Stimulated activated CD4-positive, alpha-beta T cell treated with anti-CD3 and anti-CD28 coated beads, Interleukin-1b, Interleukin-23, amount 100 ng/mL, for 4 hours (primary cell): ENCODE measurements at places on chromosomes 13 and 19.
A peak's percentile ranks its signal among the peaks of the same experiment; 100 is the strongest.

DNA sequence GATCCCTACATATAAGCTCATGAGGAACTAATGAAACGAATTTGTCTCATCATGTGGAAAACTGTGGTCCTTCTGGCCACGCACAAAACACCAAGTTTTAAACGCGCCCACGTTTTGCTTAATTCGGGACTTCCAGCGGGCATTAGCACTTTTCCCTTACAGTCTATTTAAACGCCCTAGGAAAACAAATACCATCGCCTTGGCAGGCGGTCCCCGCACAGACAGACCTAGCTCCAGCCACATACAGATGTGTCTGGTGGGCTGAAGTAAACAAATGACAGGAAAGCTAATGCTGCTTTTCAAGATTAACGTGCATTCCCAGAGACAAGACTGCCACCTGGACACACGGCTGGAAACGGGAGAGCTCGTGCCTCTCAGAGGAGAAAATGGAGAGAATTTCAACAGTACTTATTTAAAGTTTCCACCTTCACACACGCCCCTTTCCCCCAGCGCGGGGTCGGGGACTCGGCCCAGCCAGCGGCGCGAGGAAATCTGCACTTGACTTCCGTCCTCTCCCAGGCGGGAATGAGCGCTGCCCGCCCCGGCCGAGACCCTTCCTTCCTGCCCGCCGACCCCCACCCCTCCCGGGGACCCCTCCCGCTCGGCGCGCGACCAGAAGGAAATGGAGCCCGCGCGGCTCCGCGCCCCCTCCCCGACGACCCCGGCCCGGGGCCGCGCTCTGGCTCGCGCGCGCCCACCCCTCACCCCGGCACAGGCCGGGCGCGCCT, 931 bp downstream of the USP12 start:
- DNase-seq, result peak; percentile 21

GRCh38 chr13:100767192-100767591, 92.6 kb upstream of the TMTC4 start:
- no peak for DNase-seq

DNA sequence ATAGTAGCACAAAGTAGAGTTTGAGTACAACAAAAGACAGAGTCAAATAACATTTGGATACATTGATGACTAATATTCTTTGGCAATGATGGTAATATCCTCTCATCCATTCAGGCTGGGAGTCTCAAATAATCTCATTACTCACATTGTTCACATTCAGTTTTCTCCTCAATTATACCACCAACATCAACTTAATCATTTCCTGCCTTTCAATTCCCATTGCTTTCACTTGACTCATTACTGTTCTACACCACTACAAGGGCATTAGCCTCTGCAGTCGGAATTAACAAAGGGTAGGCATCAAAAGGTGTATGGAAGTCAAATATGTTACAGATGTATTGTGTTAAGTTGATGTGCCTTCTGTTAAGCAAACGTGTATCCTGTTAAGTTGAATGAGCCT, 518.4 kb upstream of the SLITRK1 start:
- no peak for DNase-seq

DNA sequence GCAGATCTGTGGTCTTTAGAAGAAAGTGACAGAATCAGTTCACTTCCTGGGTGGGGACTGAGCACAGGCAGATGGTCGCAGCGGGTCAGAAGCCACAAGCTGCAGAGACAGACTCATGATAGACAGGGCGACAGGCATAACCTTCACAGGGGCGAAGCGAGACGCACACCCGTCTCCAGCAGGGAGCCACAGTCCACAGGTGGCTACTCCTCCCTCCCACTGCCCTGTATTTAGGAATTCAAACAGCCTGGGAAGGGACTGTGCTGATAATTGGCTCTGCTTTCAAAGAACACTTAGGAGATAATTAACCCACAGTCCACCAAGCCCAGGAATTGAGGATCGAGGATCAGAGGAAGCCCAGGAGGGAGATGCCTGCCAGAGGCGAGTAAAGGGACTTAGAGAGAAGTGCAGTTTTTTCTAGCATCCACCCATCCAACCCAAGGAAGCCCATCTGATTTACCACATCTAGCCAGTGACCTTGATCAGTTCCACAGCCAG, 23.2 kb downstream of the RFX2 start:
- DNase-seq, result no peak

DNA sequence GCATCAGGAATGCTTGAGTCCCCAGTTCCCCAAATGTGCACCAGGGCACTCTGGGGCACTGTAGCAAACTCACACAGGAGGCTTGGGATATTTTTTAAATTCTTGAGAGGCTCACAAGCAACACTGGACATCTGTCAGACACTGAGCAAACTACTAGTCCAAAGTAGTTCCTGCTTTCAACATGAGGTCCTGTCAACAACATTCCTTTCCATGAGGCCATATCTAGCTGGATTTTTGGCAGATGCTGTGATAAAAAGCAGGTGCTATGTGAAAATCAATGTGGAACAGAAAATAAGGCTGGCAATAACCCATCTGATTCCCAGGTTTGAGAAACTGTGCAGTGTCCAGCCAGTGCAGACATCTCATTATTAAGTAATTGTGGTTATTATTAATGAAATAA, 50.5 kb downstream of the STARD13 start:
- DNase-seq, result no peak

GRCh38 chr13:24734950-24735349, 29.0 kb upstream of the RNF17 start:
- DNase-seq, result no peak

DNA sequence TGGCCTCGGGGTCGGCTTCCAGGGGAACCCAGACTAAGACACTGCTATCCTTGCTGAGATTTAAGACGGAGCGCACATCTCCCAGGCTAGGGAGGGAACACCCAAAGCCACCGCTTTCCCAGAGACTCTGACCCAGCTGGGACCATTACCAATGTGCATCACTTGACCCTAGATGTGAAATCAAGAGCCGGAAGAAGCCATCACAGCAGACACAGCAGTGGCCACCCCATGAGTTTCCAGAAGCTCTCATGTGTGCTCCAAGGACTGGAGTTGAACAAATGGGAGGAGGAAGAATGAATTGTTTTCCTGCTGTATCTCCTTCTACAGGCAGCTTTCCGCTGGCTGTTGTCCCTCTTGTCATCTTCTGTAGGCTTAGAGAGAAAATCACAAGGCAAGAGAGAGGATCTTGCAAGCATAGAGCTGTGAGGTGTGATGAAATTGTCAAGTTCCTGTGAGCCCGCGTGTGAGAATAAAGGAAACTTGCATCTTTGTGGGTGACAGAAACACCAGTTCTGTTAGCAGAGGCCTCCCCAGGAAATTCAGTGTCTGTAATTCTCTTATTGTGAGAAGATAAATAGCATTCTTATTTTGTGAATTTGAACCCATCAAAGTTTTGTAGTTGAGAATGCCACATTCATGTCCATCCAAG, 711.8 kb downstream of the UQCRFS1 start:
- DNase-seq, result no peak

GRCh38 chr19:44972802-44973201, 17.6 kb downstream of the CLPTM1 start:
- DNase-seq, result no peak

- DNase-seq, result no peak
Measured at GRCh38 chr13:110376120-110376519, 69.0 kb downstream of the COL4A2 start.

GRCh38 chr13:29581666-29582065, 13.8 kb downstream of the SLC7A1 start:
- no peak for DNase-seq

- no peak for DNase-seq
Measured at GRCh38 chr19:53994811-53995210, 3.4 kb downstream of the CACNG6 start.

DNA sequence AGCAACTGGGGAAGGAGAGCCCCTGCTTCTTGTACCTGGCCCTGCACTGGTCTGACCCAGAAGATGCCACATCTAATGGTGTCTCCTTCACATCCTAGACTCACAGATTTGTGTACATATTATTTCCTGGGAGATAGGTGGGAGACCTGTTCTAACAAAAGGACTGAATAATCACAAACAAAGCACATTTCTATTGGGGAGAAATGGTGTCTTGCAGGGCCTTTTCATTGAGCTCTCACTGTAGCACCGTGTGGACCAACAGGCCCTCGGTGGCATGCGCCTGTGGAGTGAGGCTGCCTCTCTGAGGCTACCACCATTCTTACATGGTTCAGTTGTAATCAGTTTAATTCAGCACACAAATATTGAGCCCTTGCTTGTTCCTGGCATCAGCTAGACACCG, 989 bp upstream of the SACS start:
- DNase-seq, result no peak

GRCh38 chr19:1128106-1128505, 24.3 kb downstream of the GPX4 start:
- no peak for DNase-seq

DNA sequence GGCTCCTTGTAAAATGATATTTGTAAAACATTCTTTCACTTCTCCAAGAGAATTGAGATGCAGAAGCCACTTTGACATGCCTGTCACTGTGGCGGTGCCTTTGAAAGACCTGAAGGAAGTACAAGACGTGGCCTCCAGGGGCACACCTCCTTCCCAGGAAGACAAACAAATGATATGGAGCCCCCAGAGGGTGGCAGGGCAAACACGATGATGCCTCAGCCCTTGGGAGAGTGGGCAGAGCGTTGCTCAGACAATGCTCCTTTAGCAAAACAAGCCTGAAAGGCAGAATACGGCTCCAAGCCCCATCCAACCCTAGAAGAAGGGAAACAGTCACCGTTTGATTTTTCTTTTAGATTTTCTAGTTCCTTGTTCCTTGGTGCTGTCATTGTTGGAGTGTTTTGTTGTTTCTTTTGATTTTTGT, 9.2 kb upstream of the ATP12A start:
- DNase-seq, result no peak

DNA sequence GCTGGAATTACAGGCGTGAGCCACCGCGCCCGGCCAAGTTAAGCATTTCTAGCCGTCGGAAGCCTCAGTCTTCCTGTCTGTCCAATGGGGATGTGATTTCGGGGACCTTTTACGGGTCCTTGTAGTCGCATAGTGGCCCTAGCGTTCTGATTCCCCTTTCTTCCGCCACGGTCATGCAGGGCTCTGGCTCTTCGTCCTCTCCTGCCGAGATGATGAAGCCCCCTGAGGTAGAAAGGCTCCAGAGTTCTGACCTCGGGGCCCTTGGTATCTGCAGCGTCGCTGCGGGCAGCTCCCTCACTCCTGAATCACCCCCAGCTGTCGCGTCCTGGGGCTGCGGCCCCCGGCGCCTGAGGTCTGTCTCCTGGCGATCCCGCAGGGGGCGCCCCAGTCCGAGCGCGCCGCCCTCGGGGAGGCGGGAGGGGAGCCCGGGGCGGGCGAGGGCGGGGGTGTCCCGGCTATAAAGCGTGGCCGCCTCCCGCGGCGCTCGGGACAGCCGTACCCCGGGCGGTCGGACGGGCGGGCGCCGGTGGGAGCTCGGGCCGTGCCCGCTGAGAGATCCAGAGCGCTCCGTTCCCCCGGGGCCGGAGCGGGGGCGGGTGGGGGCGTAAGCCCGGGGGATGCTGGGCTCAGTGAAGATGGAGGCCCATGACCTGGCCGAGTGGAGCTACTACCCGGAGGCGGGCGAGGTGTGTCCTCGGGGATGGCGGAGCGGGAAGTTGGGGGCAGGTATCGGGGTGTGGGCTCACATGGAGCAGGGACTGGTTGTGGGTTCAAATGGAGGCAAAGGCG, at the start of gene FOXA3:
Gene FOXA3 (plus strand): TSS at position 487 of the 789 bp plus-strand sequence. CDS start 131 bp downstream, at position 618.
- DNase-seq, result peak; percentile 54

DNA sequence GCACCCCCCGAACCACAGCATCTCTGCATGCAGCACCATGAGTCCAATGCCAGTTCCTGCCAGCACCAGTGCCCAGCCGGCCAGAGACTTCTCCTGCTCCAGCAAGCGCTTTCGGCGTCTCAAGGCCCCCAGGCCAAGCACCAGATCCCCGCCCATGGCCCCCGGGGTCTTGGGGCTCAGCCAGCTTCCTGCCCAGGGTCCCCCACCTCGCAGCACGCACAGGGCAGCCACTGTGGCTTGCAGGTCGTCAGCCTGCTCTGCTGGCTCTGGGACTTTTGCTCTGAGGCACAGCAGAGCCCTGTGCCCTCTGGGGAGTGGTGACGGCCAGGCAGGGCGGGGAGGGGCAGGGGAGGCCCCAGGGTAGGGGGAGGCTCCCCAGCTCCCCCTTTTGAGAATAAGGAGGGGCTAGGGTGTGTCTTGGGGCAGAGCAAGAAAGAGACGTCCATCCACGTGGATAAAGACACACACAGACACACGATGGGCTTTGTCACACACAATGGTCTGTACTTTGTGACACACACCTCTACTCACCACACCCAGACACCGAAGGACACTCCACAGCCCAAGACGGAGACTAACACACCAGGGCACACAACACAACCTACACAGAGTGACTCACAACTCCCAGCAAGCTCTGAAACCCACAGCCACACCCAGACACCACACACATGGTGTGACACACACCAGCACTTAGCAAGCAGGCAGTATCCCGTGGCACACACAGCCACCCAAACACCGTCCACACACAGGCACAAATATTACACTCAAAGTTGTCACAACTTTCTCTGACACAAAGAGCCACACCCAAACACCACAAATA, at the start of gene KCNN4:
Gene KCNN4 (minus strand): TSS at position 268 of the 820 bp plus-strand sequence. CDS start 112 bp downstream, at position 156.
- DNase-seq, result peak; percentile 42

DNA sequence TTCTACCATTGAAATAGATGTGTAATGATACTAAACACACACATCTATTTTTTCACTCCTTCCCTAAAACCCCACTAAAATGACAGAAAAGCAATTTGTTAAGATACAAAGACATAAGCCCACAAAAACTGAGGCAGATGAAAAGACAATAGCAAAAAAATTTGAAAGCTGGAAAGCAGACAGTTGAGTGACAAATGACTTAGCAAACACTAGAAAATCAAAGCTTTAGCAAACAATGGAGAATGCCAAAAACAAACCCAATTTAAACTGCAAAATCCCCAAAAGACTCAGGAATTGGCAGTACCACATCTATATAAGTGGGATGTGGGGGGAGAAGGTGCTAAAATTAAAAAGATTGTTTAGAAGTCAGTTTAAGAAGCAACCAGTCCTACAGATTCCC, 9.5 kb downstream of the TSC22D1 start:
- no peak for DNase-seq

- no peak for DNase-seq
Measured at GRCh38 chr13:101453784-101454201, 1.3 kb downstream of the ITGBL1 start.

- no peak for DNase-seq
Measured at GRCh38 chr19:35609851-35610353, 2.6 kb upstream of the HAUS5 start.

GRCh38 chr19:50977626-50978025, 6.1 kb downstream of the KLK7 start:
- DNase-seq, result no peak

DNA sequence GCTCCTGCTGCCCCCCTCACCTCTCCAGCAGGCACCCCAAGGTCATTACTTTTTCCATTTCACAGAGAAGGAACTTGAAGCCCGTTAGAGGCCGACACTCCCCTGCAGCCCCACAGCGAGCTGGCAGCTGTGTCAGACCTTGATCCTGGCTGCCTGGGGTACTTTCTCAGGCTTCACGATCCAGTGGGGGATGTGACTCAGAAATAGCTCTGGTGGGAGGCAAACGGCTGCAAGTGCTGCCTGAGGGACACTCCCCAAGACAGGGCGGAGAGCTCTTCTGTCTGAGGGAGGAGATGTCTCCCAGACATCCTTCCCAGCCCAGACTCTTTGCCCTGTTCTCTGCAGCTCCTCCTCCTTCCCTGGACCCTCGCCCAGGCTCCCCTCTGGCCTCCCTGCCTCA, 4.8 kb downstream of the TSKS start:
- DNase-seq, result no peak

- no peak for DNase-seq
Measured at GRCh38 chr13:95136638-95137037, 164.6 kb downstream of the ABCC4 start.

GRCh38 chr13:20654156-20654555, 49.3 kb upstream of the IL17D start:
- DNase-seq, result no peak

GRCh38 chr13:21753117-21753729, 82.3 kb downstream of the FGF9 start:
- no peak for DNase-seq
